ENCODE measurements at places on chromosomes 2 and 18. TPM values are rescaled to one million over a fixed set of nuclear protein-coding genes. Genes with fewer than 3 reads are reported as not detected.

The GREB1 gene
- total RNA-seq: 7.8 TPM

The TBR1 gene
- not detected for total RNA-seq

DNA sequence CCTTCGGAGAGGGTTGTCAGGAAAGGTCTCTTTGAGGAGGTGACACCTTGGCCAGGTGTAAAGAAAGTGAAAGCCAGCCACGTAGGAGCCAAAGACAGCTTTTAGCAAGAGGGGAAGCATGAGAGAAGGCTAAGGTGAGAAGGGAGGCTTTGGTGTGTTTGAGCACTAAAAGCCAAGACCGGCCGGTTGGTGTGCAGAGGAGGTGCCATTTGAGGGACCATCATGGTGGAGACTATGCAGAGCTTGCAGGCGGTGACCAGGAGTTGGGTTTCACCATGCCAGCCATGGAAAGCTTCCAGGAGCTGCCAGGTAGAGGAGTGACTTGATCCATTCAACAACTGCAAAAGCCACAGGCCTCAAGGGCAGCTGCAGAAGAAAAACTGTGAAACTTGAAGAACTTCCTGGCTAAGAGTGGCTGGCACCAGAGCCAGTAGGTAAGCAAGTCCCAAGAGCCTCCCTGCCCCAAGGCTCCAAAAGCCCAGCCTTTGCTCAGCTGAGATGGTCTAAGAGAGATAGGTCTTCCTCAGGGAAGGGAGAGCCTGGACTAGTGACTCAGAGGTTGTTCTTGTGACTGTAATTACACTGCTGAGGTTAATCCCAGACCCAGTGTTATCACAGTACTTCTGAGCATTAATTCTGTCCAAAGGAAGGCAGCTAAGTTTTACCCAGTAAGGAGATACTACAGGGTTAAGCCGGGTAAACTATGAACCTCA is 319.0 kb downstream of the BCL11A start:
- no peak for DNase-seq

DNA sequence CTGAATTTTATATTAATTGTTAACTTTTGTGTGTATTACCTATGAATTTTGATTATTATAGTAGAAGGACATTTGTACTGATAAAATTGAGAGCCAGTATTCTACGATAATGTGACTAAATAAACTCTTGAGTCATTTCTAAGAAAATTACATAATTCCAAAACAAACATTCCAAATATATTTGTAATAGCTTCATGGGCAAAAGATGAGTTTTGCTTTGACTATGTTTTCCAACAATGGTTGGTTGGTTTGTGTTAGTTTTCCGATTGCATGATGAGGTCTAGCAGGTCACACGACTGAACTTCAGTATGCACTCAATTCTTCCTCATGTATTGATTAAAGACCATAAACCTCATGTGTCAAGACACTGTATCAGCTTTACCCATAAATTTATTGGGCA is 71.7 kb upstream of the WDR75 start:
- DNase-seq: no peak

DNA sequence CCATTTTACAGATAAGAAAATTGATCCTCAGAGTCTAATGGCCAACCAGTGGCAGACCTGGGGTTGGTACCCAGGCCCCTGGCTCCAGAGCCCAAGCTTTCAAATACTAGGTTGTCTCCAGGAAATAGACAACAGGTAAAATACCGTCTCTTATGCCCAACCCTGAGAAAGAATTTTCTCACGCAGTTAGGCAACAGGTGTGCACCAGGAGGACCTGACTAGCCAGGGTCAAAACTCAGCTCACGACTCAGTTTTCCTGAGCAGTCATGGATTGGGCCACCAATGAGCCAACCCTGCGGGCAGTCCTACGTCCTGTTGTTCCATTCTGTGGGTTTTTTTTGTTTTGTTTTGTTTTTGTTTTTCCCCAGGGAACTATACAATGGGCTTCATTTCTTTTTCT is 13.5 kb downstream of the TRIB2 start:
- no peak for DNase-seq
